ENCODE measurements at places on chromosomes 11 and 22.
A peak's percentile ranks its signal among the peaks of the same experiment; 100 is the strongest.

GRCh38 chr11:35593143-35593542 is 25.1 kb upstream of the FJX1 start:
- no peak for DNase-seq

GRCh38 chr11:433641-434040 is 8.2 kb downstream of the ANO9 start:
- DNase-seq, result no peak

DNA sequence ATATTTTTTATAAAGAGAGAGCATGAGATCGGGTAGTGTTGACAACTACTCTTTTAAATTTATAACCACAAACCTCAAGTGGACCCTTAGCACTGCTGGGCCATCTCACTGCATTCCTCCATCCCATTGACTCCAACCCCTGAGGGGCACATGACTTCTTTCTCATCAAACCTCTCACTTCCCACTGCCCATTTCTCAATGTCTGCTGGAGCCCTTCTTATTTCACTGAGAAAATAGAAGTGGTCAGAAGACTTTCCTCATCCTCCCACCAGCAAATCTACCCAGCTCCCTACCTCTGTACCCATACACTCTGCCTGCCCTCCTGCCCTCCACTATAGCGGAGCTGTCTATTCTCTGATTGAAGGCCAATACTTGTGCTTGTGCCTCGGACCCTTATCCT is 370.6 kb upstream of the MPPED2 start:
- DNase-seq, result no peak

- DNase-seq, result no peak
These were observed 6.5 kb downstream of the HMBS start for GRCh38 chr11:119091178-119091577.

DNA sequence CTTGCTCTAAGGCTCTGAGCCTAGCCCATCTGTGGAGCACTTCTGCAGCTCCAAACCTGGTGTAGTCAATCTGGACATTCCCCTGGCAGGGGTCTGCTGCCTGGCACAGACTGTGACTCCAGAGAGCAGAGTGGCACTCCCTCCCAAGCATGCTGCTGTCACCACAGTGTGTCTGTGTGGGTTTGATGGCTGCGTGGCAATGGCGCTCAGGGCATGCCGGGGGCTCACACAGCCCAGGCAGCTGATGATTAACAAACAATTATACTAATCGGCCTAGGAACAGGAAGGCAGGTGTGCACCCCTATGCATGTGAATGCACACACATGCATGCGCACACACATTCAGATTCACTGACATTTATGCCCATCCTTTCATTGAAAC is 9.0 kb upstream of the NECTIN1 start:
- DNase-seq, result no peak

DNA sequence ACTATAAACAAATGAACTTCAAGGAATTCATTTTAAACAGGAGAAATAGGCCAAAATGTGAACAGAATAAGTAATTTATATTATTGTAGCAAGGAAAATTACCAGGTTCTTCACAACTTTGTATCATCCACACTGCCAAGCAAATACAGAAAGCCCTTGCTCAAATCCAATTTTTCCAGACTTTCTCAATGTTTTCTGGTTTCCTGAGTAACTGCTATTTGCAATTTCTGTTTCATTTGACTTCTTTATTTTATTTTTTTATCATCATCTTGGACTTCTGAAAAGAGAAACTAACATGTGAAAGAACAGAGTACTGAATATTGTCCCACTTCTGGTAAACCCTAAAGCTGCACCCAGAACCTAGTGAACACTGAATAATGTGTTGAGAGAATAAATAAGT is 61.0 kb downstream of the SLC1A2 start:
- no peak for DNase-seq

DNA sequence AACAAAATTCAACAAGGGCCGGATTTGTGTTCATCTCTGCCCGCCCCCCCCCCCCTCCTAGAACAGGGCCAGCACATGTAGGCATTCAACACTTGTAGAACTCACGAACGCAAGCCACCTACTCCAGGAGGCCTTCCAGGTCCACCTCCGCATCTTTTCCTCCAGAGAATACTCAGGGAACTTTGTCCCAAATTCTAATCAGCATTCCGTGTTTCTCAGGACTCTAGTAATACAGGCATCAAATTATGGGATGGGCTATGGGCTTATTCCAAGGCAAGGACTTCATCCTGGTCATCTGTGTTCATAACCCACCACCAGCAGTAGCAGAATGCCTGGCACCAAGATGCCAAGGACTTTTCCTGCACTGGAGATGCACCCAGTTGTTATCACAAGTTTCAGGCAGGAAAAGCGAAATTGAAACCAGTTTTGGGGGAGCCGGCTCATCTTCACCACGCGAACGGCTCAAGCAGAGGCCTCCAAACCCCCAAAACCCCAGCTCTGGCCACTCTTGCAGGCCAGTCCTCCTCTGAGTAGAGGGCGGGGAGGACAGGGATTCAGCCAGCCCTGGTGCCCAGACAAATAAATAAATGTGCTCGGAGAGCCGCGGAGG is 462 bp downstream of the UBE2L6 start:
- peak; percentile 46 for DNase-seq
